ENCODE measurements at places on chromosomes 16 and 17.
A peak's percentile ranks its signal among the peaks of the same experiment; 100 is the strongest.

DNA sequence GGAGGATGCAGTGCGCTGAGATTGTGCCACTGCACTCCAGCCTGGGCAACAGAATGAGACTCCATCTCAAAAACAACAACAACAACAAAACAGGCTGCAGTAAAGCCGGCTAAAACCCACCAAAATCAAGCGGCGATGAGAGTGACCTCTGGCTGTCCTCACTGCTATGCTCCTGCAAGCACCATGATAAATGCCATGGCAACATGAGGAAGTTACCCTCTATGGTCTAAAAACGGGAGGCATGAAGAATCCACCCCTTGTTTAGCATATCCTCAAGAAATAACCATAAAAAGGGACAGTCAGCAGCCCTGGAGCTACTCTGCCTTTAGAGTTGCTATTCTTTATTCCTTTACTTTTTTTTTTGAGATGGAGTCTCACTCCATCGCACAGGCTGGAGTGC lies 8.4 kb upstream of the LGALS3BP start:
- no peak for DNase-seq

DNA sequence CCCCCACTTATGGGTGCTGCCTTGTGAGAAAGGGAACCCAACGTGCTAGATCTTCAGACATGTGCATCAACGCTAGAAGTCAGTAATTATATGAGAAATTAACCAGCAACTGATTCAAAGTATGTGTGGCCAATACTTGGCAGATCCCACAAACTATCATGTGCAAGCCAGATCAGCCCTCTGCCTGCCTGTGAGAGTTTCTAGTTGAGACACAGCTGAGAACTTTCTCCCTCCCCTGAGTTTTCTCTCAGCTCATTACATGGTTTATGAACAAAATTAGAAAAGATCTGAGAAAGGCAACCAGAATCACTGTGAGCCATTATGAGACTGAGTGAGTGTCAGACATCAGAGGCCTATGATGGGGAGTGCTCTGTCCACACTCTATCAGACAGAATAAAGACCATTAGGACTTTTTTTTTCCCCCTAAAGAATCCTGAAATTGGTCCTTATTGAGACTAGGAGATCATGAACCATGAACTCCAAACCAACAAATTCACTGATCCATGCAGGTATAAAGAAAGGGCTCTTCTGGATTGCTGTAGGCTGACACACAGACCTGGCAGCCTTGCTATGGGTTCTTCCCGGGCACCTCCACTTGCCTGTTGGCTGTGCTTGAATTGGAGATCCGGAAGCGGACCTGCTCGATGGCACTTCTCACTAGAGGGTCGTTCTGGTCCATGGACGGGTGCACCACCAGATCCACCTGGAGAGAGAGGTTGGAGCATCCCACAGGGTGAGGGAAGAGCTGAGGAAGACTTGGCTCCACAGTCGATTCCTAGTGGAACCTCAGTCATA lies 51.5 kb downstream of the GTF3C1 start:
- DNase-seq, result no peak

DNA sequence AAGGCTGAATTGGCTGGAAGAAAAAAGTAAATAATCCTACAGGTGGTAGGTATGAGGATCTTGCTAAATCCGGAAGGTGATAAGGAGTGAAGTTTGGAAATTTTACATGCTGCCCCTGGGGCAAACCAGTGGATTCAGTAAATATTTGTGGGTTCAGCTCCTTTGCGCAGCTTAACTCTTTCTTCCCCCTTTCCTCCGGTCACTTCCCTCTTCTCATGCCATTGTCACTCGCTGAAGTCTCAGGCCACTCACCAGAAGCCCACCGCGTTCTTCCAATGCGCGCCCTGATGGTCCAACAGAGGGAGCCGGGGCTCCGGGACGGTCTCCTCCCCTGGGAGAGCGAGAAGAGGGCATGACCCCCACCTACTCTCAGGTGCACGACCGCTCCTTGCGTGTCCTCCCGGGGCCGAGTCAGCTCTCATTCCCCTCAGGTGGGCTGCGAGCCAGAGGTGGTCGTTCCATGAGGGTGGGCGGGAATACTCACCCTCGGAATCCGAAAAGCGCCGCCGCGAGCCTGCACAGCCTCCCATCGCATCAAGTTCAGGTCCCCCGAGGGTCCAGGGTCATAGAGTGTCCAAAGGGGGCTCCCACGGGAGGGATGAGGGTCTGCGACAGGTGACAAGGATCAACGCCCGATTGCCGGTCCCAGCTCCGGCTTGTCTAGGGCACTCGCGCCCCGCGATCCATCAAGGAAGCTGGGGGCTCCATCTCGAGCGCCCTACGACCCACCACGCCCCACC lies 474 bp downstream of the CLN3 start:
- no peak for DNase-seq

DNA sequence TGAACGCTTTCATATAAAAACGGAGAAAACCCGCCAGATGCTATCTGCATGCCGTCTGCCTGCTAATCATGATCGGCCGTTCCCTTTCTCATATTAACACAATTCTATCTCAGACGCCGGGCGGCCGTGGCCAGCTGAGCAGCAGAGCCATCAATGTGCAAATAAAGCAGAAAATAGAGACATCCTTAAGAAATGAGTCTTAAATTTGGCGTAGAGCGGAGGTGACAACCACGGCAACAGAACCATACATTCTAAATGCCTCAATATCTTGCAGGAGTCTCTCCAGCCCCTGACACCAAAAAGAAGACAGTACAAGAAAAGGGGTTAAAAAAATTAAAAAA lies 2.7 kb upstream of the IRX5 start:
- no peak for DNase-seq

DNA sequence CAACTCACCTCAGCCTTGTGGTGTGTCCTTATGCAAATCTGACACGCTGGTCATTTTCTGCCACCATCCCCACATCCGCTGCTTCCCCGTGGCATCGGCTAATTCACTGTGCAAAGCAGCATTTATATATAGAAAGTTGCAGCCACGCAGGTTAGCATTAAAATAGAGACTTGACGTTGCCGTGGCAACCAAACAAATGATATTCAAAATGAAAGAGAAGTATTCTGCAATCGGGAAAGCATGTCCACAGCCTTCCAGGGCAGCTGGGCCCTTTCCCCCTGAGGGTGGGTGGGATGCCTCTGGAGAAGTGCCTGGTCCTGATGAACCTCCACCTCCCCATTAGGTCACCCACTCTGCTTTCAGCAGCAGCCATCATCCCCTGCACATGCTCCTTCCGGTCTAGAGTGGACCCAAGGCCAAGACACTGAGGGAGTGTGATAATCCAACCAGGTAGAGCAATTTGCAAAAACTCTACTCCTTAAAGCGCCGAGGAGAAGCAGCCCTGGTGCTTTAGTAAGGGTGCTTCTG lies 138.7 kb downstream of the GAS7 start:
- no peak for DNase-seq

GRCh38 chr17:78117027-78117981 lies 11.3 kb downstream of the TMC6 start:
- no peak for DNase-seq

DNA sequence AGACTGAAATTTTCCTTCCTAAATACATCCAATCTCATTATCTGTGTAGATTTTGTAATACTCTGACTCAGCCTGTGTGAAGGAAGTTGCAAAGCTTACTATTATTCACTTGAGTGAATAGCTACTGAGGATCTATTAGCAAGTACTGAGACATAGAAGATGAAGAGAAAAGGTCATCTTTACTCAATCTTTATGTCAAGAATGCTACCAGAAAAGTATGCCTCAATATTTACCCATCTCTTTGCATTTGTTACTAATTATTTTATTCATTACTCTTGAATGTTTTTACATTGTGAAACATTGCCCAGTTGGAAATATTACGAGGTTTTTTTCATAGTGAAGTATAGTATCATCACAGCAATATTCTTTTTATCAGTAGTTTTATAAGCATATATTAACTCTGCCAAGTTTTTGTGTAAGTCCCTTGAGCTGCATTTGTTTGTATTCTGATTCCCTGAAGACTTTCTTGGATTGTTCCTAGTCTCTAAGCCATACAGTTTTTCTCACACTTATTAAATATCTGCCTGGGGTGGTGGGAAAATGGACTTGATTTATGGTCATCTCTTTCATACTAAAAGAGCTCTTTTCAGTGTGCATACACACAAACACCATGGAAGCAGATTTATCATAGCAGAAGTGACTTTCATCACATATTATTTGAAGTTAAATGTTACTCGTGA lies 110.4 kb downstream of the MRTFB start:
- peak; percentile 71 for DNase-seq

Data from SK-N-MC (cell line).